Neural cell (in vitro differentiated cells): ENCODE measurements at places on chromosomes 2 and 18. TPM values are rescaled to one million over a fixed set of nuclear protein-coding genes. Genes with fewer than 3 reads are reported as not detected.

CTNNA2 gene
- polyA plus RNA-seq, result 184 and 194 TPM in 2 replicates

XIRP2 gene
- polyA plus RNA-seq, result not detected in 2 replicates

CEP192 gene
- polyA plus RNA-seq, result 28.1 and 31.7 TPM in 2 replicates

RTTN gene
- polyA plus RNA-seq, result 19.1 and 24.2 TPM in 2 replicates

EDAR gene
- not detected in 2 replicates for polyA plus RNA-seq

IER3IP1 gene
- 23.3 and 27.1 TPM in 2 replicates for polyA plus RNA-seq

CCDC150 gene
- 0.57 and 1.8 TPM in 2 replicates for polyA plus RNA-seq

CFAP53 gene
- 0.26 and 0.64 TPM in 2 replicates for polyA plus RNA-seq

KLHL41 gene
- 2.3 and 2.7 TPM in 2 replicates for polyA plus RNA-seq

TEX44 gene
- not detected in 2 replicates for polyA plus RNA-seq

DIPK1C gene
- polyA plus RNA-seq, result not detected in 2 replicates
